ENCODE measurements at places on chromosomes 2 and 18.

- DNase-seq: no peak
These were observed 824.0 kb upstream of the ID2 start for GRCh38 chr2:7857904-7858303.

DNA sequence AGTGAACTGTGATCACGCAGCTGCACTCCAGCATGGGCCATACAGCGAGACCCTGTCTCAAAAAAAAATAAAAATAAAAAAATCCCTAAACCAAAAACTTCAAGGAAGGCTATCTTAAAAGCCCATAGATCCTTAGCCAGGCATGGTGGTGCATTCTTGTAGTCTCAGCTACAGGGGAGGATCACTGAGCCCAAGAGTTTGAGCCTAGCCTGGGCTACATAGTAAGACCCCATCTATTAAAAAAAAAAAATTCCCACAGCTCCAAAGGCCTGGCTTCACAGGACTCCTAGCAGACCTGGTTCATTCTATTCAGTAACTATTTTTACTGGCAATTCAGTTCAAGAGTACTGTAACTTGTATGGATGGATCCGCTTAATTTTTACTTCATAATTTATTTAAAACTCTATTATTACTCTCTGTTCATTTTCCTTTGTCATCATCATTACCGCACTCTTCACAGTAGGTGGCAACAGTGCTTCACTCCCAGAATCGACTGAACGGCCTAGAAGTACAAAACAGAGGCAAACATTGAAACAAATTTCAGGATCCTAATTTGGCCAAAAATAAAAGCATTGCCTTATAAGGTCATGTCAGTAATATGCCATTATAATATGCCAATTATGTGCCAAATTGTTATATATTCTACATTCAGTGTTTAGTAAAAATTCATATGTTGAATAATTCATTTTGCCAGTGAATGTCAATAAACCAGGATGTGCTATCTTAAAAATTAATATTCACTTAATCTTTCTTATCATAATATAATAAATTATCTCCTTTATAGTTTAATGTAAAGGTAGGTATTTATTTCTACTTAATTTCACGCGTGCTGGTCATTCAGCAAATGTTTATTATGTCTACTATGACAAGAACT is 14.3 kb upstream of the STAM2 start:
- DNase-seq: no peak

GRCh38 chr2:109648041-109648527 is 33.9 kb downstream of the SOWAHC start:
- no peak for DNase-seq

- DNase-seq: no peak
These were observed 230.2 kb downstream of the GBX2 start for GRCh38 chr2:235937936-235938335.

- no peak for DNase-seq
These were observed 6.2 kb downstream of the LTBP1 start for GRCh38 chr2:32952761-32953476.

DNA sequence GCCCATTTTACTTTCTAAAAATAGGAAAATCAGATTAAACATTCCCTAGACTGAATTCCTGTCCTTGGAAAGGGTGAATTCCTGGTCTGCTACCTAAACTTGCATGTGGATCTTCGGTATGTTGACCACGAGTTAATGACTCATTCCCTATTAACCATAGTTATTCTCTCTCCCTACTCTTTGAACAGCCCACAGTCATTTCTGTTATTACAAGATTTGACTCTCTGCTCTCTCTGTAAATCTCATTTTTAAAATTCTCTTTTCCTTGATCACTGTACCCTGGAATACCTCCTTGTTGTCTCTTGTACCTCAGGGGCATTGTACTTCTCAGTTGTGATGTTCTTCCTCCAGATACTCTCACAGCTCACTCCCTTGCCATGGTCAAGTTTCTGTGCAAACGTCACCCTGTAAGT is 92.0 kb upstream of the GULP1 start:
- no peak for DNase-seq

- DNase-seq: no peak
These were observed 1521.3 kb upstream of the ACVR2A start for GRCh38 chr2:146323564-146323963.

- no peak for DNase-seq
These were observed 116.5 kb upstream of the REG3G start for GRCh38 chr2:78908973-78909372.

GRCh38 chr18:71998547-71999097 is 545.5 kb downstream of the CBLN2 start:
- no peak for DNase-seq

- no peak for DNase-seq
These were observed 25.8 kb downstream of the CIB4 start for GRCh38 chr2:26615336-26615859.

DNA sequence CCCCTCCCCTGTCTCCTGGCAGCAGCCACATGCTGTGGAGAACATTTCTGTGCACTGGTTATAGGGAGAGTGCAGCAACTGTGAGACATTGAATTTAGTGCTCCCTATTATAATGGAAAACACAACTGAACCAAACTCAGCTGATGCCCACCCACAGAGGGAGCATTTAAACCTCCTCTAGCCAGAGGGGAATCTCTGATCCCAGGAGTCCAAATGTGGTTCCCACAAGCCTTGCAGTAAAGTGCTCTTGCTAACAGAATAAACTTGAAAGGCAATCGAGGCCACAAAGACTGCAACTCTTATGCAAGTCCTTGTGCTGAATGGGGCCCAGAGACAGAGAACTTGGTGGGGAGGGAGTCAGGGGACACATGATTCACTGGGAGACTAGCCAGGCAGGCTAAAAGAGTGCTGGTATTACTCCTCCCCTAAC is 638.8 kb upstream of the VRK2 start:
- no peak for DNase-seq

GRCh38 chr2:70645733-70646419 is 92.2 kb upstream of the TGFA start:
- no peak for DNase-seq

- DNase-seq: no peak
These were observed 75.8 kb downstream of the DGKD start for GRCh38 chr2:233430081-233430480.

- no peak for DNase-seq
These were observed 7.9 kb downstream of the MAP3K2 start for GRCh38 chr2:127379712-127380355.

DNA sequence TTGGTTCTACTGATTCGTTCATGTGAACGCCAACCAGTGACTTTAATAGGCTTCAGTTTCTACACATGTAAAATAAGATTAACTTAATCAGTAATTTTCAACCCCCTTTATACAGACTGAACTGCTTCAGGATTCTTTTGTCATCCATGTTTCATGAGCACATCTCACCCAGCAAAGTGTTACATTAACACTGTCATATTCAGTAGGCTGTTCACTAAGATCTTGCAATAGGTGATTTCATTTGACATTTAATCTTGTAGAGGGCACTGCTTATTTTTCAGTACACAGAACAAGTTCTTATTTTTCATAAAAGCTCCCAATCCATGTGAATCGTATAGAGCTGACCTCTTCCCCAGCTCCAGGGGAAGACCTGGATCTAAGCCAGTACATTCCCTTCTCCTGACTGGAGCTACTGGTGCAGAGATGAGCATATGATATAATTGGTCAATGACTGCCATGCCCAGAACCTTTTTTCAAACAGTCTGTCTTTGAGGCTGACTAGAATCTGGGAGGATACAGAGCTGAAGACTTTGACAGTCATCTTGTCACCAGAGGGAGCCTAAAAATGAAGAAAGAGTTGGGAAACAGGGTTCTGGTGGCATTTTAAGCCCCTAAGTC is 72.2 kb upstream of the CHRNA1 start:
- DNase-seq: no peak
